ENCODE measurements at places on chromosomes 2 and 18.

DNA sequence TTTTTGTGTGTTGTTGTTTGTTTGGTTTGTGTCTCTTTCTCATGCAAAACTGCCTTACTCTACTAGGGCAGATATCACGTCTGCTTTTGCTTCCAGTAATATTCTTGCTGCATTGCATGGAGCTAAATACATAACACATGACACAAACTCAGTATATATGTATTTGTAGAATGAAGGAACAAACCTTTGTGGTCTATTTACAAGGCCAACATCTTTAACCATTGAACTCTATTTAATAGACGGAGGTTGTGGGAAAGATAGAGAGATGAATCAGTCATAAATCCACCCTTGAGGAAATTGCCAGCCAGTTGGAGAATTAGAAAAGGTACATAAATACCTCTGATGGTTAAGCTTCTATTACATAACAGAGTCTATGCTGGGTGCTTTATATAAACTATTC is 26.0 kb upstream of the IL1RL1 start:
- no peak for DNase-seq

DNA sequence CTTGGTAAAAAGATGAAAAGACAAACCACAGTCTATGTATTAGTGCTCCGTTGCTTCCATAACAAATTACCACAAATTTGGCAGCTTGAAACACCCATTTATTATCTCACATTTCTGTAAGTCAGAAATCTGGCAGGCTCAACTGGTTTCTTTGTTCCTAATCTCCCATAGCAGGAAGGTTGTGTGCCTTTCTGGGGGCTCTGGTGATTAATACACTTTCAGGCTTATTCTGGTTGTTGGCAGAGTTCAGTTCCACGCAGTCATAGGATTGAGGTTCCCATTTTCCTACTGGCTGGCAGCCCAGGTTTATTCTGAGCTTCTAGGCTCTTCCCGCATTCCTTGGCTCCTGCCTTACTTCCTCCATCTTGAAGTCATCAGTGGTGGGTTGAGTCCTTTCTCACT is 189.3 kb downstream of the ANAPC1 start:
- DNase-seq: peak; percentile 78

GRCh38 chr2:32862269-32863055 is 84.3 kb upstream of the LTBP1 start:
- DNase-seq: no peak

- no peak for DNase-seq
Observed at GRCh38 chr18:32287249-32287648, 97.4 kb downstream of the MEP1B start.

DNA sequence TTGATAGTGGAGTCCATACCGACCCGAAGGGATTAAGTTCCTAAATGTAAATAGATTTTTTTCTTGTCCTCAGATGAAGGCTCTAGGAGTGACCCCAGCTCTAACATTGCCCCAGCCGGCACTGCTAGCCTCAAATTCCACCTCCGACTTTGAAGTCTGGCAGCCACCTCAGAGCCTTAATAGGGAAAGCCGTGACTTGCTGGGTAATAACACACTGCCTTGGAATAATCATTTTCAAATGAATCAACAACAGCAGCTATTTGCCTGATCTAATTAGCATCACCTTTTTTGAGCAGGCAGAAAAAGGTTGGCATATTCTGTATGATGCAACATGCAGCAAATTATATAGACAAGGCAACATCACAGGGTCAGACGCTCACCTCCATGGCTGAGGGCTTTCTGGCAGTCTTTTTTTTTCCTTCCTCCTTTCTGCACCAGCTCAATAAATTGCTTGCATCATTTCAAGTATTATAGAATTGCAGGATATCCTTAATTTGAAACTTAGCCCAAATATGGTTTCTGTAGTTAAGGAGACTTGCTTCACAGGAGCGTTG is 276.5 kb upstream of the ATP5MC3 start:
- no peak for DNase-seq

- peak; percentile 6 for DNase-seq
Observed at GRCh38 chr2:118530976-118531375, 316.5 kb downstream of the EN1 start.

GRCh38 chr2:128520791-128521190 is 202.1 kb upstream of the HS6ST1 start:
- no peak for DNase-seq

- DNase-seq: no peak
Observed at GRCh38 chr2:107810734-107811133, 16.0 kb upstream of the RGPD4 start.

DNA sequence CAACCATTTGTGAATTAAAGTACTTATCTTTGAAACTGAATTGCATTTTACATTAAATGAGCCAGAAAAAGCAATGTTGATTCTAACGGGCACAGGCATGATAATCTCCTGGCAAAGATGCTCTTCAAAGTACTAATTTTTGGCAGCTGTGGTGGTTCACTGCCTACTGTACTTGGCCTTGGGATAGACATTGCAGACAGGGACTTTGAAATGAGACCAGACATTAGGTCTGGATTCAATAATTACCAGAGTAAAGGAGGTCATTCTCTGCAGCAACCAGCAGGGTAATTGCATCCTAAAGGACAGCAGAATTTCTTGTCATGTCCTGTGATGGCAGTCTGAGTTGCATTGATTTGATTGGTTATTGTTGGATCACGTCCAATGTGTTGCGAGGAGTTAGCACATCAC is 986.5 kb downstream of the TDRD15 start:
- DNase-seq: no peak

- DNase-seq: no peak
Observed at GRCh38 chr2:207770602-207771404, 1.1 kb upstream of the FZD5 start.

- no peak for DNase-seq
Observed at GRCh38 chr2:6916736-6917070, 509 bp upstream of the RNF144A start.

DNA sequence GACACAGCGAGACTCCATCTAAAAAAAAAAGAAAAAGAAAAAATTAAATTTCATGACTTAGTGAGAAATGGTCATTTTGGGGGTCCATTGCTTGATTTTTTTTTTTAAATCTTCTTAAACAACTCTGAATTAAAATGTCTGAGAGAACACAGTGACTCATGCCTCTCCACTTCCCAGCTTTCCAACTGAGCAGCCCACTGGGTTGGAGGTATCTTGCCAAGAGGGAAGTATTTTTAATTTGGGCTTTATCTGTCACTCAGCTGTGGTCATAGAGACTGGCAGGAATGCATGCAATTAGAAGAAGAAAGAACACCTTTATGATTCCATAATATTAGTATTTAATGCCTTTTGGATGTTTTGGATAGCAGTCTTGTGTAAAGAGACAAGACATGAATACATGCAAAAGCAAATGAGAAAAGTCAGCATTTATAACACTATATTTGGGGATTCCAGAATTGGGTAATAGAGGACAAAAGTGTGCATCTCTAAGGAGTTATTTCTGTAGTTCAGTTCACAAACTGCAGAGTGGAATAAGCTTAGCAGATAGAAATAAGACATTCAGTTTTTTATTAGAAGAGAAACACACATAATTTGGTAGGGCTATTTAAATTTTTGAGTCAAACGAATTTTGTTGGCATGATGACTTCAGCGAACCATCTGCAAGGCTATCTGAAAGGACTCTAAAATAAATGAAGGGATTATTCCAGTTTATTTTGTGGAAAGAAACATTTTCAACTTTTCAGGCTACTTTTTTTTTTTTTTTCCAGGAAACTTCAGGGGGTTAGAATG is 254.8 kb downstream of the TGIF1 start:
- no peak for DNase-seq

All from fibroblast of the conjunctiva (primary cell).